Activated naive CD8-positive, alpha-beta T cell treated with anti-CD3 and anti-CD28 coated beads for 36 hours (primary cell): ENCODE measurements at places on chromosomes 5 and 9. TPM values are rescaled to one million over a fixed set of nuclear protein-coding genes. Genes with fewer than 3 reads are reported as not detected.
A peak's percentile ranks its signal among the peaks of the same experiment; 100 is the strongest.

The HACD4 gene
- 5.3 TPM for total RNA-seq

DNA sequence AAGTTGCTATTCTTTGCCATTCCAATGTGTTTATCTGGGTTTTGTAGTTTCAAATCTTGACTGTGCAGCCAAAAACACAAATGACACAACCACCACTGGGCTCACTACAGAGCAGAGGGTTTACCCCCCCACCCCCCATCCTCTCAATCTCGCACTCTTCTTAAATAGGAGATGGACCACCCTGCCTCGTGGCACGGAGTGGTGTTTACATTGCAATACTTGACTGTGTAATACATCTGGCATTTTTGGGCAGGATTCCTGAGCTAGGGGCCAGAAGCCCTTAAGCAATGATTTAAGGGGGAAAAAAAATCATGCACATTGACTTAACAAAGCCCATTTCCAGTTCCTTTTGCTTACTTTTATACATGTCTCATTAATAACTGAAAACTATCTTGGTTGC lies 19.0 kb downstream of the PTCH1 start:
- no peak overlapping the region for H3K27ac ChIP-seq
- no peaks in the 10 kb centered on the region for H3K27me3 ChIP-seq
- DNase-seq, result no peak

DNA sequence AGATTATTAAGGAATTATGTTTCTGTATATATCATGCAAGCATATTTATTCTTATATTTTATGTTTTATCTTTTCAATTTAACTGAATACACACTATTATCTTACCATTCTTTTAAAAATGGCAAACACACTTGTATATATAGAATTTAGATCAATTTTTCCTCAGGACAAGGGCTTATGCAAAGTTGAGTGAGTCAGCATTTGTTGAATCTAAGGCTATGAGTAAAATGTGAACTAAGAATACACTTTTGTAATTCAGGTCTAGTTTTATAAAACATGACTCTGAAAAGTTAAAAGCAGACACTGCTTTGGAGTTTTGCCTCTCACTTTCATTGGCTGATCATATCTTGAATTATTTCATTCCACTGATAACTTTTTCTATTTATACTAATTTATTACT lies 127.8 kb downstream of the FOCAD start:
- no peak overlapping the region for H3K4me3 ChIP-seq
- H3K4me1 ChIP-seq, result peaks cover 5% of the 10 kb centered on the region
- H3K27ac ChIP-seq, result no peak overlapping the region
- no peak for DNase-seq
- no peaks in the 10 kb centered on the region for H3K27me3 ChIP-seq

DNA sequence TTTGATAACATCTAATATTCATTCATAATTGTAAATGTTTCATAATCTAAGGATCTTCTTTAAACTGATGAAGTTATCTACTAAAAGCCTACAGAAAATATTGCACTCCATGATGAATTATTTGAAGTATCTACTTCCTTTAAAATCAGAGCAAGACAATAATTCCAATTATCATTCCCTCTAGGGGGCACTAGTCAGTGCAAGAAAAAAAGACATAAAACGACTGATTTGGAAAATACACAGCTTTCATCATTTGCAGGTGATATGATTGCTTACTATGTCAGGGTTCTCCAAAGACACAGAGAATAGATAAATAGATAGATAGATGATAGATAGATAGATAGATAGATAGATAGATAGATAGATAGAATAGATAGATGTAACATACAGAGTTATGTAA lies 13.5 kb upstream of the GRM6 start:
- no peaks in the 10 kb centered on the region for H3K4me1 ChIP-seq
- peaks cover 6% of the 10 kb centered on the region for H3K36me3 ChIP-seq
- peaks cover 8% of the 10 kb centered on the region for H3K27me3 ChIP-seq

The RIC1 gene
- total RNA-seq, result 15.2 TPM

- peaks cover 5% of the 10 kb centered on the region for H3K27me3 ChIP-seq
- H3K4me3 ChIP-seq, result peak overlapping the region; percentile 90
- H3K27ac ChIP-seq, result peak overlapping the region; percentile 12
Observed at GRCh38 chr5:81751836-81752643, 1.1 kb upstream of the SSBP2 start.

The EXD3 gene
- 3.6 TPM for total RNA-seq

The COL15A1 gene
- 0.06 TPM for total RNA-seq

- H3K36me3 ChIP-seq, result peaks cover 2% of the 10 kb centered on the region
- peak overlapping the region; percentile 87 for H3K27ac ChIP-seq
- no peak overlapping the region for H3K4me3 ChIP-seq
- no peak for DNase-seq
- H3K27me3 ChIP-seq, result no peaks in the 10 kb centered on the region
- H3K4me1 ChIP-seq, result peaks cover 14% of the 10 kb centered on the region
Observed at GRCh38 chr5:173782671-173783101, 105.5 kb upstream of the CPEB4 start.

The DBH gene
- not detected for total RNA-seq

DNA sequence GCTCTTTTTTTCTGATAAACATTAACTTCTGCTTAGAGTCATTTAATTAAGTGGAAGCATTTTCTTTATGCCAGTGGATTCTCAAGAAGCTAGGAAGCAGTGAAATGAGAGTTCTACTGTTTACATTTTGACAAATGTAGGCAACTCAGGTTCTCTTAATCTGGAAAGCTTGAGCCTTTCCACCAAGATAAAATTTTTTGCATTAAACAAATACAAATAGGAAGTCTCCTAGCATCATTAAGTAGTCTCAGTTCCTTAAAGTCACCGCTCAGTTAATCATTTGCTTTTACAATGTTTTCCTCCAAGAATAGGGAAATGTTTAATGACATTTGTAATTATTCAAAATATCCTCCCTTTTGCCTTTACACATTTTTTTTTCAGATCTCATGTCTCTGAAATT lies 290.4 kb upstream of the PDE4D start:
- DNase-seq, result no peak
- no peak overlapping the region for H3K27ac ChIP-seq
- H3K36me3 ChIP-seq, result no peaks in the 10 kb centered on the region
- H3K27me3 ChIP-seq, result no peaks in the 10 kb centered on the region
- H3K4me1 ChIP-seq, result no peaks in the 10 kb centered on the region

The PCDHGA10 gene
- not detected for total RNA-seq

DNA sequence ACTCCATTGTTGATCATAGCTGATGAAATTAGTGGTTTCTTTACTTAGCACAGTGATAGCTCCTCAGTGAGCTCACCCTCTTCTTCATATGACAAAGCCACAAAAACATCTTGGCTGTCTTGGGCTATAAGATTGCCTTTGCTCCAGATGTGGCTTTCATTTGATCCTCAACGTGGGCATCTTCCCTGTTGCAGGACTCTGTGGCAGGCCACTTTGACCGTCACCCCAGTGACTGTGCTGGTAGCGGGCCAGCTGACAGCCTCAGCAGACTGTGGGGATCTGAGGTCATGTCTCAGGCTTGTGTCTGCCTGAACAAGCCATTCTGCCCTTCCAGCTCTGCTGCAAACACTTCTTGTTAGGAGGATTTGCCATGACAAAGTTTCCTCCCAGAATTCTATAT lies 422.2 kb downstream of the NR2F1-AS1 start:
- H3K36me3 ChIP-seq, result no peaks in the 10 kb centered on the region
- H3K27me3 ChIP-seq, result no peaks in the 10 kb centered on the region
- DNase-seq, result no peak

- H3K4me1 ChIP-seq, result peaks cover 10% of the 10 kb centered on the region
- no peak overlapping the region for H3K4me3 ChIP-seq
- H3K27ac ChIP-seq, result no peak overlapping the region
- H3K36me3 ChIP-seq, result peaks cover 16% of the 10 kb centered on the region
- peak; percentile 57 for DNase-seq
- peaks cover 3% of the 10 kb centered on the region for H3K27me3 ChIP-seq
Observed at GRCh38 chr9:7216004-7216841, 458.4 kb downstream of the KDM4C start.

GRCh38 chr5:133981714-133982113 lies 13.3 kb upstream of the C5orf15 start:
- H3K27me3 ChIP-seq, result no peaks in the 10 kb centered on the region
- H3K4me3 ChIP-seq, result no peak overlapping the region
- no peak for DNase-seq
- H3K4me1 ChIP-seq, result peaks cover 23% of the 10 kb centered on the region

GRCh38 chr9:99954819-99955218 lies 48.4 kb downstream of the STX17 start:
- peak overlapping the region; percentile 56 for H3K27ac ChIP-seq
- no peak overlapping the region for H3K4me3 ChIP-seq
- H3K27me3 ChIP-seq, result no peaks in the 10 kb centered on the region
- H3K36me3 ChIP-seq, result peaks cover 28% of the 10 kb centered on the region
- no peak for DNase-seq
- H3K4me1 ChIP-seq, result peaks cover 17% of the 10 kb centered on the region

The PTGDS gene
- not detected for total RNA-seq

DNA sequence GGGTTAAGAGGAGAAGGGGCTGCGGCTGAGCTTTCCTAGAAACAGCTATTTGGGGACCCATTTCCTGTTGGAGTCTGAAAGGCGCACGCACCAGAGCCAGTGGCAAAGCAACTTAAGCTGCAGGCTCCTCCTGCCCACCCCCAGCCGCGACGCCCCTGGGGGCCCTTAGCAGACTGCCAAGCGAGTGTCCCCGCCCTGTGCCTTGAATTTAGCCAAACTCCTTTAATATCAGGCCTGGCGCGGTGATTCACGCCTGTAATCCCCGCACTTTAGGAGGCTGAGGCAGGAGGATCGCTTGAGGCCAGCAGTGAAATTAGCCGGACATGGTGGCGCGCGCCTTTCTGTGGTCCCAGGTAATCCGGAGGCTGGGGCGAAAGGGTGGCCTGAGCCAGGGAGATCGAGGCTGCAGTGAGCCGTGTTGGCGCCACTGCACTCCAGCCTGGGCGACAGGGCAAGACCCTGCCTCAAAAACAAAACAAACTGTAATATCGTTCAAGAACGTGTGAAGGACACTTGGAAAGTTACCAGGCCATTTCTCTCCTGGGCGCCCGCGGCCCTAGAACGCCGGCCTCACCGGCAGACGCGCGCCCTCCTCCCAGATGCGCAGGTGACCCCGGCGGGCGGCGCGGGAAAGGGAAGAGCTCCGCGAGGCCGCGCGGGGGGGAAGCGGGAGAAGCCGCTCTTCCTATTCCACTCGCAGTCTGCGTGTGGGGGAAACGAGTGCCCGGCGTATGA lies 1.0 kb upstream of the F2R start:
- H3K36me3 ChIP-seq, result no peaks in the 10 kb centered on the region
- peak overlapping the region; percentile 80 for H3K4me3 ChIP-seq
- peaks cover 31% of the 10 kb centered on the region for H3K4me1 ChIP-seq
- peaks cover 73% of the 10 kb centered on the region for H3K27me3 ChIP-seq
- DNase-seq, result peak; percentile 22
- peak overlapping the region; percentile 54 for H3K27ac ChIP-seq

GRCh38 chr9:110179734-110180133 lies 28.2 kb downstream of the C9orf152 start:
- no peak overlapping the region for H3K4me3 ChIP-seq
- no peaks in the 10 kb centered on the region for H3K4me1 ChIP-seq
- H3K36me3 ChIP-seq, result no peaks in the 10 kb centered on the region
- no peak for DNase-seq
- H3K27me3 ChIP-seq, result no peaks in the 10 kb centered on the region

GRCh38 chr5:34535944-34536623 lies 120.0 kb upstream of the RAI14 start:
- no peak for DNase-seq
- peaks cover 24% of the 10 kb centered on the region for H3K4me1 ChIP-seq
- H3K4me3 ChIP-seq, result no peak overlapping the region

DNA sequence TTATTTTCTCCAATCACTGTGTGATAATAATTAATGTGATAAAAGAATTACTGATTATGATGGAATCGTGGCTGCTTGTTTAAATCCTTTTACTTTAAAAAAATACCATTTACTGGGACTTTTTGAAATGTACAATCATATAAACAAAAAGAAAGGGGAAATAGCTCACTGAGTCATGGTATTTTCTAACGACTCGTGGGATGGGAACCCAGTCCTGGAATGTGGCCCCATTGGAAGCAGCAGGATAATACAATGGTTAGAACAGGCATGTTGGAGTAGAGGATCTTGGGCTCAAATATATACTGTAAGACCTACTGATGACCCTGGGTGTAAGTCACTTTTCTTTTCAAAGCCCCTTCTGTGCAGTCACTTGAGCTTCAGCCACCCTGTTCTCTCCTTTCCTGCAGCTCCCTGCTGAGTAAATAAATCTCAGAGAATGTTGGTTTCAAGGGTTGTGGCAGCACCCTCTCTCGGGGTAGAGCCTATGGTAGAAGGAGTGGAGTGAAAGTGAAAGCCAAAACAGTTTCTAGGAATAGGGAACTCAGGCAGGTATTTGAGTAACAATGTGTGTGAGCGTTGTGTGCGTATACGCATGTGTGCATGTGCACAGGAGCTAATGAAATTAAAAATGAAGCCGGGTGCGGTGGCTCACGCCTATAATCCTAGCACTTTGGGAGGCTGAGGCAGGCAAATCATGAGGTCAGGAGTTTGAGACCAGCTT lies 40.8 kb upstream of the LARP1 start:
- no peak overlapping the region for H3K4me3 ChIP-seq
- no peaks in the 10 kb centered on the region for H3K36me3 ChIP-seq
- peaks cover 6% of the 10 kb centered on the region for H3K4me1 ChIP-seq
- peak; percentile 11 for DNase-seq
- H3K27ac ChIP-seq, result peak overlapping the region; percentile 37
- H3K27me3 ChIP-seq, result no peaks in the 10 kb centered on the region

- no peak overlapping the region for H3K4me3 ChIP-seq
- H3K27me3 ChIP-seq, result peaks cover 3% of the 10 kb centered on the region
- no peaks in the 10 kb centered on the region for H3K4me1 ChIP-seq
- no peak overlapping the region for H3K27ac ChIP-seq
Observed at GRCh38 chr9:110769667-110770066, 101.1 kb downstream of the MUSK start.

DNA sequence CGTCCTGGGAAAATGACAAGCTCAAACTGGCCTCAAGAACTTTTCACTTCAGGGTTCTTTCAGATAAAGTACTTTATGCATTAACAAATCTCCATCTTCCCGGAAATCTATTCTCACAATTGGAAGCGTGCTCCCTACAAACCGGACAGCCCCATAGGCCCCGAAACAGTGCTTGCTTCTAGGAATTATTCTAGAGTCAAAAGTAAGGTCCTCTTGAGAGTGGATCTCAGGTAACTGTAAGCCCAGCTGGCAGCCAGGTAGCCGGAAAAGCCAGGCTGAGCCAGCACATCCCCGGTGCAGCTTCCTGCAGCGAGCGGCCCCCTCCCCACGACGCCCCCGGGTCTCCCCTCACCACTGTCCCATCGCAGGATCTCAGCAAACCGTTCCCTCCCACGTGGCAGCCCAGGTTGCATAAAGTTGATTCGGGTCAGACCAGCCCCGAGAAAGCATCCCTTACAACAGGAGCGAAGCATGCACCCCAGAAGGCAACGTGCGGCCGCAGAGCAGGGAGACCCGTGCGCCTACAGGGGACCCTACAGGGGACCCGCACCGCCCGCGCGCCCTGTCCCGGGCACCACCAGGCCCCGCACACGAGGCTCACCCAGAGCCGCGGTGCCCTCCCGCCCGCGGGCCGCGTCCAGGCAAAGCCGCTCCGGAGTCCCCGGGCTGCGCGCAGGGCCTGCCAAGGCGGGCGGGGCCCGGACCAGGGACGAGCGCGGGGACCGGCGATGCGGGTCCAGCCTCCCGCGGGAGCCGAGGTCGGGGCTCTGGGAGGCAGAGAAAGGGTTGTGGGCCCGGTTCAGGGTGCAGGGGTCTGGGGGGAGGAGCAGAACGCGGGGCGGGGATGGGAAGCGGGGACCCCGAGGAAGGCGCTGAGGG lies 920 bp downstream of the LPCAT1 start:
- peak; percentile 43 for DNase-seq
- H3K27ac ChIP-seq, result peak overlapping the region; percentile 38
- H3K4me1 ChIP-seq, result peaks cover 35% of the 10 kb centered on the region
- H3K36me3 ChIP-seq, result peaks cover 11% of the 10 kb centered on the region
- H3K27me3 ChIP-seq, result no peaks in the 10 kb centered on the region
